ENCODE measurements at places on chromosomes 1 and 21. TPM values are rescaled to one million over a fixed set of nuclear protein-coding genes. Genes with fewer than 3 reads are reported as not detected.

The TCHHL1 gene
- not detected for total RNA-seq

GRCh38 chr1:152961226-152961891, 9.1 kb upstream of the SPRR4 start:
- no peak for DNase-seq
- no peak overlapping the region for H3K27ac ChIP-seq
- H3K27me3 ChIP-seq = no peaks in the 10 kb centered on the region
- H3K36me3 ChIP-seq = no peaks in the 10 kb centered on the region
- peaks cover 5% of the 10 kb centered on the region for H3K4me1 ChIP-seq
- no peak overlapping the region for H3K4me3 ChIP-seq

GRCh38 chr1:198680174-198680875, 41.5 kb downstream of the PTPRC start:
- H3K27me3 ChIP-seq = no peaks in the 10 kb centered on the region
- no peak for DNase-seq
- no peaks in the 10 kb centered on the region for H3K36me3 ChIP-seq
- peak overlapping the region; percentile 96 for H3K27ac ChIP-seq
- no peak overlapping the region for H3K4me3 ChIP-seq

The VSIG8 gene
- total RNA-seq = not detected

The LORICRIN gene
- not detected for total RNA-seq

DNA sequence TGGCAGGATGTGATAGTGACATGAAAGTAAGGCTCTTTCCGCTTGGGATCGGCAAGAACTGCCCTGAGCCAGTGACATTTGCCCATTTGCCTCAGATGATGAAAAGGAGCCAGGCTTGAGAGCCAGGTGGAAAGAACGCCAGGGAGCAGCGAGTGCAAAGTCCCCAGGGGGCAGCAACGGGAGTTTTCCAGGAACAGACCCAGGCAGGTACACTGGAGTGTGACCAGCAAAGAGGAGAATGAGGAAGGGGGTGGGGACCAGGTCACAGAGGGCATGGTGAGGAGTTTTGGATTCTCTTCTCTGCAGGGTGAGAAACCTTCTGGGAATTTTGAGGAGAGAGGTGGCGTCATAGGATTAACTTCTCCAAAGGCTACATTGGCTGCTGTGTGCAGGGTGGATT, 10.8 kb upstream of the ETS2 start:
- H3K36me3 ChIP-seq = no peaks in the 10 kb centered on the region
- peaks cover 28% of the 10 kb centered on the region for H3K4me1 ChIP-seq
- no peak overlapping the region for H3K4me3 ChIP-seq
- DNase-seq = peak; percentile 79

GRCh38 chr1:206685769-206686477, 1.2 kb downstream of the MAPKAPK2 start:
- DNase-seq = peak; percentile 91
- H3K36me3 ChIP-seq = peaks cover 7% of the 10 kb centered on the region
- H3K4me1 ChIP-seq = peaks cover 56% of the 10 kb centered on the region

- H3K27ac ChIP-seq = no peak overlapping the region
- H3K4me1 ChIP-seq = no peaks in the 10 kb centered on the region
- H3K4me3 ChIP-seq = no peak overlapping the region
- no peaks in the 10 kb centered on the region for H3K36me3 ChIP-seq
- H3K27me3 ChIP-seq = no peaks in the 10 kb centered on the region
Observed at GRCh38 chr1:177701654-177702353, 268.1 kb downstream of the SEC16B start.

GRCh38 chr1:87113313-87113712, 198.9 kb downstream of the HS2ST1 start:
- no peaks in the 10 kb centered on the region for H3K27me3 ChIP-seq
- no peak for DNase-seq
- no peaks in the 10 kb centered on the region for H3K36me3 ChIP-seq
- H3K4me3 ChIP-seq = no peak overlapping the region
- H3K4me1 ChIP-seq = peaks cover 26% of the 10 kb centered on the region

DNA sequence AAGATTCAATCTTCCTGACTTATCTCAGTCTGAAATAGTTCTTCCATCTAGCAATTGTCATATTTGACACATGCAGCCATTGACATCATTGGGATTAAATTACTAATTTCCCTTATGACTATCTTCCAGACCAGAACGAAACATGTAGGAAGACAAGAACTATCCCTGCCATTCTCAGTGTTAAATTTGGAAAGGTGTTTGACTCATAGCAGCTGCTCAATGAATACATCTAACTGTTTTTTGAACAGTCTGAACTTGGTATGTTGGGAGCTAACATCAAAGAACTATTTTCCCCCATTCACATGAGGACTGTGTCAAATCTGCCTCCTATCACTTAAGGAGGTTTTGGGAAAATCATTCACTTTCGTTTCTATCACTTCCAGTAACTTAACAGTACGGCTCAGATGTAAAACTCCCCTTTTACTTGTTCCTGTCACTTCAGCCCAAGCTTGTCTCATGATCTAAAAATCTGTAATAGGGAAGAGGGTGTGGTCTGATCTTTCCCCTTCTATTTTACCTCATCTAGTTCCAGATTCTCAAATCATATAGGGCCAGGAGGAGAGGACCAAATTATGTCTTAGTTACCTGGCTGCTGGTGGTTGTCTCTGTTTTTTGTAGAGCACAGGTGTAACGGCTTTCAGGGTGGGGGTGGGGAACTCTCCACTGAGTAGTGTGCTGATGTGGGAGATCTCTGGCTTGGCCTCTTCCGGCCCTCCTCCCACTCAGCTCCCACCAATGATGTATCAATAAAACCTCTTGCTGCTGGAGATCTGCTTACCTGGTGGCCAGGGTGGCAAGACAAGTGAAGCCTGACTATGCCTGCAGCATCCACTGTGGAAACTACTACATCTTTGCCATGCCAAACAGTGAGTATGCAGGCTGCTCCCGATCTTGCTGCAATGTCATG, 26.2 kb upstream of the SLAMF1 start:
- H3K27ac ChIP-seq = no peak overlapping the region
- H3K36me3 ChIP-seq = no peaks in the 10 kb centered on the region
- no peak overlapping the region for H3K4me3 ChIP-seq
- no peak for DNase-seq
- peaks cover 27% of the 10 kb centered on the region for H3K27me3 ChIP-seq

The IL10 gene
- not detected for total RNA-seq

GRCh38 chr1:28601696-28602095, 9.6 kb downstream of the RAB42 start:
- peaks cover 43% of the 10 kb centered on the region for H3K36me3 ChIP-seq
- peak; percentile 92 for DNase-seq
- peak overlapping the region; percentile 27 for H3K27ac ChIP-seq

- H3K27me3 ChIP-seq = peaks cover 14% of the 10 kb centered on the region
- H3K36me3 ChIP-seq = no peaks in the 10 kb centered on the region
- H3K27ac ChIP-seq = no peak overlapping the region
- peak; percentile 25 for DNase-seq
Observed at GRCh38 chr1:154777154-154777553, 92.9 kb downstream of the KCNN3 start.

GRCh38 chr1:181493885-181494284, 10.6 kb downstream of the CACNA1E start:
- no peaks in the 10 kb centered on the region for H3K36me3 ChIP-seq
- H3K27ac ChIP-seq = no peak overlapping the region
- no peak overlapping the region for H3K4me3 ChIP-seq
- peaks cover 13% of the 10 kb centered on the region for H3K4me1 ChIP-seq
- H3K27me3 ChIP-seq = peaks cover 51% of the 10 kb centered on the region

The NPPA gene
- not detected for total RNA-seq

The LCE2B gene
- not detected for total RNA-seq

- DNase-seq = no peak
- H3K27ac ChIP-seq = peak overlapping the region; percentile 70
- no peaks in the 10 kb centered on the region for H3K27me3 ChIP-seq
- peaks cover 38% of the 10 kb centered on the region for H3K36me3 ChIP-seq
- peak overlapping the region; percentile 10 for H3K4me3 ChIP-seq
Observed at GRCh38 chr1:23103001-23103889, 65.4 kb downstream of the LUZP1 start.

- peaks cover 6% of the 10 kb centered on the region for H3K4me1 ChIP-seq
- H3K36me3 ChIP-seq = no peaks in the 10 kb centered on the region
- no peak overlapping the region for H3K27ac ChIP-seq
- peaks cover 58% of the 10 kb centered on the region for H3K27me3 ChIP-seq
- no peak for DNase-seq
- H3K4me3 ChIP-seq = no peak overlapping the region
Observed at GRCh38 chr1:29969576-29969975, 733.3 kb downstream of the PTPRU start.

DNA sequence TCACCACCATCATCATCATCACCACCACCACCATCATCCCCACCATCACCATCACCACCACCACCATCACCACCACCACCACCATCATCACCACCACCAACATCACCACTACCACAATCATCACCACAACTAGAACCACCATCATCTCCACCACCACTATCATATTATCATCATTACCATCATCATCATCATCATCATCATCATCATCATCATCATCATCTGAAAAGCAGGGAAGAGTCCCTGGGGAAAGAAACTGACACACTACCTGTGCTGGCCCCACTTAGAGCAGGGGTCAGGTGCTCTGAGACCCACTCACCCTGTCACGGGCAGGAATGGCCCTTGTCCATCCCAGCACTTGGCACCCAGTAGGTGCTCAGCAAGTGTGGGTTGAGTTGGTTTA, 104.9 kb upstream of the IFFO2 start:
- H3K36me3 ChIP-seq = no peaks in the 10 kb centered on the region
- H3K27ac ChIP-seq = no peak overlapping the region
- peaks cover 10% of the 10 kb centered on the region for H3K27me3 ChIP-seq

- H3K4me3 ChIP-seq = no peak overlapping the region
- no peak for DNase-seq
- no peaks in the 10 kb centered on the region for H3K4me1 ChIP-seq
- H3K27me3 ChIP-seq = no peaks in the 10 kb centered on the region
- H3K27ac ChIP-seq = no peak overlapping the region
Observed at GRCh38 chr21:31502537-31503143, 156.9 kb upstream of the SOD1 start.

GRCh38 chr1:25461849-25462248, 31.2 kb downstream of the MACO1 start:
- no peak for DNase-seq
- H3K27ac ChIP-seq = no peak overlapping the region
- no peaks in the 10 kb centered on the region for H3K27me3 ChIP-seq
- no peaks in the 10 kb centered on the region for H3K4me1 ChIP-seq
- peaks cover 32% of the 10 kb centered on the region for H3K36me3 ChIP-seq
- no peak overlapping the region for H3K4me3 ChIP-seq

DNA sequence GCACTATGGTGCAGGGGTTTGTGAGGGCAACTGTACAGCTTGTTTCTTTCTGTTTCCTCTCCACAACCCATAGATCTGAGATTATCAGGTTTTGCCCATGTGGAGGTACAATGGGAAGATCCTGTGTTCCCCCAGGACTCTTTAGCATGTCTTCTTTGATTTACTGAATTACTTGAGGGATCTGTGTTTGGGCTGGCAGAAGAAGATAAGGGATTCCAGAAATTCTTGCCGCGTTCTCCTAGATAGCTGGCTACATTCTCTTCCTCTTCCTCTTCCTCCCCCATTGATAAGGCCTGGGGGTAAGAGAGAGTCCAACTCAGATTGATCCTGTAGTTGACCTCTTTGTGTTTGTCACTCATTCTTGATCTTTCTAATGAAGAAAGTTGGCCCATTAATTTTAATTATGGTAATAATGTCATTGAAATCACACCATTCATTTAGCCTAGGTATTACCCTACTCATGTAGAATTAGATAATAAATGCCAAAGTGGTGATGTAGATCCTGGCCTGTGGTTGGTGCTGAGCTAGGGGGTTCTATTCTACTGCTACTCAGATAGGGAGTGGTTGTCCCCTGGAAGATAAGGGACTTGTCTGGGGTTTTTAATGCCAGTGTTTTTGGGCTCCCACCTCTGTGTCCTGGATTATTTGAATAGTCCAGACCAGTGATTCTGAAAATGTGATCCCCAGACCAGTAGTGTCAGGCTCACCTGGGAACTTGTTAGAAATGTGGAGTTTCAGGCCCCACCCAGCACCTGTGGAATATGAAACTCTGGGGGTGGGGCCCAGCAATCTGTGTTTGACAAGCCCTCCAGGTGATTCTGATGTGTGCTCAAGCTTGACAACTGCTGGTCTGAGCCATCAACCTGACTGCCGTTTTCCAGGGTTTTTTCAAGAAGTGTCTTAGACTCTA, 122.2 kb downstream of the NOS1AP start:
- H3K4me1 ChIP-seq = no peaks in the 10 kb centered on the region
- H3K36me3 ChIP-seq = no peaks in the 10 kb centered on the region
- no peak overlapping the region for H3K27ac ChIP-seq
- H3K4me3 ChIP-seq = no peak overlapping the region
- H3K27me3 ChIP-seq = no peaks in the 10 kb centered on the region

- H3K4me3 ChIP-seq = no peak overlapping the region
- no peak overlapping the region for H3K27ac ChIP-seq
- H3K4me1 ChIP-seq = peaks cover 15% of the 10 kb centered on the region
- no peaks in the 10 kb centered on the region for H3K27me3 ChIP-seq
- no peak for DNase-seq
Observed at GRCh38 chr1:16326833-16327404, 25.4 kb downstream of the FBXO42 start.

- H3K4me3 ChIP-seq = no peak overlapping the region
- DNase-seq = no peak
- peaks cover 13% of the 10 kb centered on the region for H3K4me1 ChIP-seq
- no peaks in the 10 kb centered on the region for H3K36me3 ChIP-seq
- no peak overlapping the region for H3K27ac ChIP-seq
Observed at GRCh38 chr1:172324086-172324485, 96.4 kb upstream of the C1orf105 start.

DNA sequence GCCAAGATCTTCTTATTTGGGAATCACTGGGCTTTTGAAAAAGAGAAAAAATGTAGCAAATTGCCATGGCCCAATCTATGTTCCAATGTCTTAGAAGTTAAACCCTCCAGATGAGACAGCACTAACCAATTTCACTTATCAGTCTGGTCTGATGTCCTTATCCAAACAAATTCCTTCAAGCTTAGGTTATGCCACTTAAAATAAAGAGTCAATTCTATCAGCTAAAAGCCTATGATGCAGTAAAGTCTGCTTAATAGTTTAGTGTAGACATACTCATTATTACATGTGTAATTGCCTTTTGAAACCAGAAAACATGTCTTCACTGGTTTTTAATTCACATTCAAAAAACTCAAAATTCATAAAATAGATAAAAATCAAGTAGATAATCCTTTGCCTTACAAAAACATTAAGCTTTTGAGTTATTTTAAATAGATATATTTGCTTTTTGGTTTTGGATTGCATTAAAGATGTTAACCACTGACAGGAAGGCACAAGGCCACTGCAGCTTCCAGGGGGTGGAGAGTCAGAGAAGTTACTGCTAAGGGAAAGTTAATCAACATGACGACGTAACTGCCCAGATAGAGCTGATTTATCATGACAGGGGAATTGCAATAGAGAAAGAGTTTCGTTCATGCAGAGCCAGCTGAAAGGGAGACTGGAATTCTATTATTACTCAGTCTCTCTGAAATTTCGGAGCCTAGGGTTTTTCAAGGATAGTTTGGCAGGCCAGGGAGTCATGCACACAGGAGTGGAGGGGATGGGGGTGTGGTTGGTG, 106.1 kb downstream of the MAP3K21 start:
- no peaks in the 10 kb centered on the region for H3K4me1 ChIP-seq
- H3K27ac ChIP-seq = no peak overlapping the region
- H3K4me3 ChIP-seq = no peak overlapping the region

- no peak for DNase-seq
- no peak overlapping the region for H3K27ac ChIP-seq
- no peak overlapping the region for H3K4me3 ChIP-seq
Observed at GRCh38 chr1:215865060-215865459, 298.0 kb downstream of the KCTD3 start.

Data from MCF 10A (cell line).